ENCODE measurements at places on chromosomes 13 and 19.
A peak's percentile ranks its signal among the peaks of the same experiment; 100 is the strongest.

- no peak for DNase-seq
These were observed 5.3 kb upstream of the PSG7 start for GRCh38 chr19:42942187-42942789.

DNA sequence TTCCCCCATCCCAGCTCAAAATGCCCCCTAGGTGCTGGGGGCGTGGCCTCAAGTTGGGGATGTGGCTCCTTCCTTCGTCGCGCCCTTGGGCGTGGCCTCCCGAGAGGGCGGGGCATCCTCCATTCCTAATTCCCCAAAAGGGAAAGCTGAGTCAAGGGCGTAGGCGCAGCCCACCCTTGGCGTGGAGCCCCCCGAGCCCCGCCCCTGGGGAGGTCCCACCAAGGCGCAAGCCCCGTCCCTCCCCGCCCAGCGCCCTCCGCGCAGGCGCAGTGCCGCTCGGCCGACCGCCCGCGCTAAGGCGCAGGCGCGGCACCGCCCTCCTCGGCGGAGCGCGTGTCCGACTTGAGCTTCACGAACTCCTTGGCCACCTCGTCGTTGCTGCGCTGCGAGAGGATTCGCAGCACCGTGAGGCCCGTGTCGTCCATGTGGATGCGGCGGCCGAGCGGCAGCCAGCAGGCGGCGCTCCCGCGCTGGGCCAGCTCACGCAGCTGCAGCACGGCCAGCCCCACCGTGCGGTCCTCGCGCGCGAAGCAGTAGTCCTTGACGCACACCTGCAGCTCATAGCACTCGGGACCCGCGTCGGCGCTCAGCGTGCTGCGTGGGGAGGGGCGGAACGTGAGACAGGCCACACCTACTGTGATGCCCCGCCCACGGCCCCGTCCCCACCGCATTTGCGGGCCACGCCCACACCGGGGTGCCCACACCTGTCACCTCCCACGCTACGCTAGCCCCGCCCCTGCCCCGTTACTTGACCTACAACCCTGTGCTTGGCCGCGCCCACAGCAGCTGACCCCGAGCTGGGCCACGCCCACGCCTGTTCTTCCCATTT lies 50.5 kb downstream of the COLGALT1 start:
- DNase-seq = peak; percentile 97

DNA sequence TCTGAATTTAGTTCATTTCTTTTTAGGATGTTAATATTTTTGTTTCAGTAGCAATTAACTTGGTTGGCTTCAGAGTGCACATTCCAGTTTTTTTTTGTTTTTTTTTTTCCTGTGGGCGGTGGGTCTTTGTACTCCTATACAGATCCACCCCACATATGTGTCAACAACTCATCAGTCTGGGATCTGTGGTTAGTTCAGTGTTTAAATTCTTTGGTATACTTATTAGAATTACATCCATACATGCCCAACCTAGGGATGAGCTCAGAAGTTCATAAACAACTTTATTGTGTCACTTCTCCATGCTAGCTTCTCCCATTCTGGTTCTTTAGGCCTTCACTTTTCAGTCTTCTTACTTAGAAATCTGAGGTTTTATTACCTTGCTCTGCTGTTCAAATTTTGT lies 50.9 kb downstream of the PCCA start:
- no peak for DNase-seq

GRCh38 chr13:89267734-89268133 lies 1596.6 kb downstream of the SLITRK5 start:
- DNase-seq = no peak

GRCh38 chr13:50611117-50611781 lies 232.2 kb downstream of the DLEU7 start:
- no peak for DNase-seq

DNA sequence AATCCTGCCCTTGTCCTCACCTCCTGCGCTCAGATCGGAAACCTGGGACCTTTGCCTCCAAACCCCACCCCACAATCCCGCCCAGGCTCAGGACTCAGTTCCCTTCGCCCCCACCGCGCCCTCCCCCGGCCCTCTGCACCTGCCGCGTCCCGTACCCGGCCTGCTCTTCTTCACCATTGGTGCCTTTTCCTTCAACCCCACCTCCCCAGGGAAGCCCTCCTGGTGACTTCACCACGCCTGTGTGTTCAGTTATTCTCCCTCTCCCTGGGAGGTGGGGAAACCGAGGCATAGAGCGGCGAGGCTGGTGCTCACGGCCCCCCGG lies 19.3 kb upstream of the TCF3 start:
- DNase-seq = peak; percentile 79

DNA sequence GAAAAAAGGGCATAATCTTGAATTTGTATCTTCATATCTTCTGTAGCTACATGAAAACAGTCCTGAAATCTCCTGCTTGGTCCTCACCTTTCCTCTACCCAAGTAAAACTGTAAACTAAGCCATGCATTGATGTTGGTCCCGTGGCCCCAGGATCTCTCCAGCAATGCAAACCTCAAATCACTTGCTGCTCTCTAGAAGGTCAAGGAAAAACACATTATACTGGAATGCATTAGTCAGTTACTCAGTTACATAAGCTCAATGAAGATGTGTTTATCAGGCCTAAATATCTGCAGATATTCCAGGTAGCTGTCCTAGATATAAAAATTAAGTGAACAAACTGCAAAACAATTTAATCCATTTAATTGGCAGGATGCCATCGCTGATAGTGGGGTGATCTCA lies 261.8 kb downstream of the ABCC4 start:
- no peak for DNase-seq

DNA sequence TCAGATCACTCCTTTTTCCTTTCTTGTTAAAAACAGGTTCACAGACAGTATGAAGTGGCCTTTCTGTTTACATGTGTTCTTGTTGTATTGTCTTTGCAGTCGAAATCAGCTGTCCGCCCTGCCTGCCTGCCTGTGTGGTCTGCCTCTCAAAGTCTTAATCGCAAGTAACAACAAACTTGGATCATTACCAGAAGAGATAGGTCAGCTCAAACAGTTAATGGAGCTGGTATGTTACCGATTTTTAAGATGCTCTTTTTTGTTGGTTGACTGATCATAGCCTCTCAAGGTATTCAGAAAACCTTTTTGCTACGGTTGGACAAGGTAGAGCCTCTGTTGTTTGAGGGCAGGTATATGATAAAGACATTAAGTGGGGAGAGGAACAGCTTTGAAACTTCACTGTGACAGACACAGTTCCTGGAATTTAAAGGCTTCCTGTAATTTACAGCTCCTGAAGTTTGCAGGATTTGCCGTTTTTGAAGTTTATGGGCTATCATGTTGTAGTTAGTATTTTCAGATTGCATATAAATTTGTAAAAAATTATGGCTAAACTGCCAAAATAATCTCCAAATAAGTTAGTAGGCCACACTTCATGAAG lies 116.1 kb downstream of the LRCH1 start:
- DNase-seq = no peak

GRCh38 chr19:3369337-3370213 lies 3.2 kb downstream of the NFIC start:
- DNase-seq = peak; percentile 63

GRCh38 chr13:101258071-101258470 lies 158.2 kb downstream of the NALCN start:
- peak; percentile 12 for DNase-seq

GRCh38 chr13:65990684-65991083 lies 1239.5 kb downstream of the PCDH9 start:
- DNase-seq = no peak

- no peak for DNase-seq
These were observed 97.9 kb downstream of the DGKH start for GRCh38 chr13:42146359-42146758.

GRCh38 chr13:44605721-44606120 lies 29.6 kb upstream of the TSC22D1 start:
- no peak for DNase-seq

GRCh38 chr19:6211632-6212402 lies 68.0 kb downstream of the MLLT1 start:
- peak; percentile 17 for DNase-seq

GRCh38 chr19:22619371-22619770 lies 14.8 kb upstream of the ZNF492 start:
- no peak for DNase-seq

DNA sequence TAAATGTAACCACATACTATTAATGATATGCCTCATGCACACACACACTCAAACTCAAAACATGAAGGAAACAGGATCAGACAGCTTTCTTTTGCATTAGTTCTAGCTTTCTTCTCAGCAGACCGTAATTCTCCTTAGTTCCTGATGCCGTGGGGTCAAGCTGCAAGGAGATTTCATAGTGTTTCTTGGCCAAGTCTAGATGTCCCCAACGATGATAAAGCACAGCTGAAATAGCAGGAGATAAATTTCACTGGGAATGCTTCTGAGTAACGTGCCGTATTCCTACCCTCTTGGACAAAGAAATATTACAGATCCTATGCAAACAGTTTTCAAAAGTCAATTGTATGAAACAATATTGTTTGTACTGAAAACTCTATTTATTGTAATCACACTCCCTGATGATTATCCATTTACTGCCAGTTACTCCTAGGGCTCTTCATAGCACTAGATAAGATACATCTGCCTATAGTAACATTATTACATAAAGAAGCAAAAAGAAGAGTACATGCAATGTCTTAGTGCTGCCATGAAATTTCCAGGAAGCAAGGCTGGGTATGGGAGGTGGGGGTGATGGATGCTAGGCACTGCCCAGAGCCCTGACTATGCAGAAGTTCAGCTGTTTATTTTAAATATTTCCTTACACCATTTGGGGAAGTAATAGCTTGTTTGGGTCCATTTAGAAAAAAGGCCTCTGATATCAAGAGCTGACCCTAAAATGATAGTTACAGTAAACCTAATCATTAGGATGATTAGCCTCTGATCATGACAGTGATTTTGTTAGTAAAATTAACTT lies 16.5 kb upstream of the GGACT start:
- no peak for DNase-seq

- DNase-seq = no peak
These were observed 316.0 kb downstream of the PCDH9 start for GRCh38 chr13:66914155-66914554.

DNA sequence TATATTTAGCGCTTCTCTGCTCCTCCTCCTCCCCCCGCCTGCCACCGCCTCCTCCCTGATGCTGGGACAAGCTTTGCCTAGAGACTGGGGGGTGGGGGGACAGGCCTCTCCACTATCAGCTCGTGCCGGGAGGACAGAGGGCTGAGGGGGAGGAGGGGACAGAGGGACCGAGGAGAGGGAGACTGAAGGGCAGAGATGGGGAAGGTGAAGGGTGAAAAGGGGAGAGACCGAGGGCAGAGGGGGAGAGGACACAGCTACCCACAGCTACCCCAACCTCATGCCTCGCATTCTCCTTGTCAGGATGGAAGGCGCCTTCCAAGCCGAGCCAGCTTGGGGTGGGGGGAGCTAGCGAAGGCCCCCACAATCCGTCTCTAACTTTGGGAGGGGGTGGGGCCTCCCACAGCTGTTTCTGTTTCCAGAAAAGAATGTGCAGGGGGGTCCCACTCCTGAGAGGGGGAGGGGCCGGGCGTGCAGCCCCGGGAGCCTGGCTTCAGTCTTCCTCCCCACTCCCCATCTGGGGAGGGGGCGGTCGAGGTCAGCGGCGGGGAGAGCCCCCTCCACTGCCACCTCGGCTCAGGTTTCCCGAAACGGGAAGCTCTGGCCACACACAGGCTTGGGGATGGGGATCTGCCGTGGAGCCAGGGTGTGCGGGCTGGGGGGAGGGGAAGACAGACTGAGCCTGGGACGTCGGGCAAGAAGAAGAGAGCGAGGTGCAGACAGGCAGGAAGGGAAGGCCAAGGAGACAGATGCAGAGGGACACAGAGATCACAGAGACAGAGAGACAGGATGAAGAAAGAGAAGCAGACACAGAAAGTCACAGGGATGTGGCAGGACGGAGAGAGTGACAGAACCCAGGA lies 1.6 kb downstream of the DACT3 start:
- DNase-seq = no peak

DNA sequence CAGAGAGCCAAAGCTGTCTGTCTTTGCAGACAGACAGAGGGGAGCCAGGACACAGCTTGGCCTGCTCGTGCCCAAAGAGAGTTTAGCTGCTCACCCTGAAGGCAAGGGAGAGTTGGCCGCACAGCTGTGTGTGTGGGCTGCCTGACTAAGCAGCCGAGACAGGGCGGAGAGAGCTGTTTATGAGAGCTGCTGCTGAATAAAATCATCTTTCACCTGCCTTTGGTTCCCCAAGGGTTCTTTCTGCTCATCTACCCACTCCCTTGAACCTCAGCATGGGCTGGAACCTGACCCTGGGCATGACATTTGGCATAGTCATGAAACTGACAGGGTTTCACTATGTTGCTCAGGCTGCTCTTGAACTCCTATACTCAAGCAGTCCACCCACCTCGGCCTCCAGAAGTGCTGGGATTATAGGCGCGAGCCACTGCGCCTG lies 98.2 kb downstream of the RBM26 start:
- DNase-seq = no peak

DNA sequence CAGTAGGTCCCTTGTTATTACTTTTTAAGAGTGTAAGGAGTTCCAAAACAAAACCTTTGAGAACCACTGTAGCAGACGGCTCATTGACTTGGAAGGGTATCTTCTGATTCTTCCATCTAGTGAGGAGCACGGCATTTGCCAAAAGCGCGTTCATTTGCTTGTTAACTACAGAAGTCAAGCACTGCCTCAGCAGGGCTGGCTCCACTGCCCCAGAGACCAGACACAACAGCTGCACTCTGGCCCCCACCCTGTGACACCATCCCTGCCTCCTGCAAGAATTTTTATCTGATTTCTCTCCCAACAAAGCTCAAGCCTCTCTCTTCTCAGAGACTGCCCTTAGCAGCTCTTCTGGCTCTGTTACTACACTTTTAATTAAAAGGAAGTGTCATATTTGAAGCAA lies 20.7 kb upstream of the XPO4 start:
- DNase-seq = no peak

DNA sequence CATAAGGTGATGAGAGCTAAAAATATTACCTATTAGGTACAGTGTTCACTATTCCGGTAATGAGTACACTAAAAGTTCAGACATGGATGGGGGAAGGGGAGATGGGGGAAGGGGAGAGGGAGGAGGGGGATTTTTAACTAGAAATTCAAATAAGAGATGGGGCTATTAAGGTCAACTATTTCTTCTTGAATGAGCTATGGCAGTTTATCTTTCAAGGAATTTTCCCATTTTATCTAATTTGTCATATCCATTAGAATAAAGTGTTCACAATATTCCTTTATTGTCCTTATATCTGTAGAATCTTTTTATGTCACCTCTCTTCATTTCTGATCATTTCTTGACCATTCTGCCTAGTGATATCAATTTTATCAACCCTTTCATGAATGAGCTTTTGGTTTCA lies 362.4 kb downstream of the SUCLA2 start:
- DNase-seq = no peak

- no peak for DNase-seq
These were observed 68.3 kb downstream of the ATP8A2 start for GRCh38 chr13:25440061-25440460.

- peak; percentile 90 for DNase-seq
These were observed 10.3 kb downstream of the PDE4A start for GRCh38 chr19:10430505-10431253.

- DNase-seq = no peak
These were observed 221.1 kb downstream of the DNAJC15 start for GRCh38 chr13:43244481-43244880.

GRCh38 chr19:47013041-47013517 lies 6.6 kb upstream of the NPAS1 start:
- DNase-seq = peak; percentile 88

All from GM20000 (cell line).